ENCODE measurements at places on chromosomes 11 and 22.

GRCh38 chr11:67544616-67545242 is 21.5 kb upstream of the CABP2 start:
- DNase-seq = no peak

DNA sequence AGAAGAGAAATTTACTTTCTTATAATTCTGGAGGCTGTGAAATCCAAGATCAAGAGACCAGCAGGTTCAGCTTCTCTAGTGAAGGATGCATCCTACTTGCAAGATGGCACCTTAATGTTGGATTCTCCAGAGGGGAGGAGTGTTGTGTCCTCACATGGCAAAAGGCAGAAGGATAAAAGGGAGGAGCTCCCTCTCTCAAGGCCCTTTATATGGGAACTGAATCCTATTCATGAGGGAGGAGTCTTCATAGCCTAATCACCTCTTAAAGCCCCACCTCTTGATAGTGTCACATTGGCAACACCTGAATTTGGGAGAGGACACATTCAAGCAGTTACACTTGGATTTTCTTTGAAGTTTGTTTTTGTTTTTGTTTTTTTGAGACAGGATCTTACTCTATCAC is 79.5 kb downstream of the SLC36A4 start:
- DNase-seq = no peak

GRCh38 chr11:20388096-20389055 is 860 bp downstream of the PRMT3 start:
- DNase-seq = no peak

DNA sequence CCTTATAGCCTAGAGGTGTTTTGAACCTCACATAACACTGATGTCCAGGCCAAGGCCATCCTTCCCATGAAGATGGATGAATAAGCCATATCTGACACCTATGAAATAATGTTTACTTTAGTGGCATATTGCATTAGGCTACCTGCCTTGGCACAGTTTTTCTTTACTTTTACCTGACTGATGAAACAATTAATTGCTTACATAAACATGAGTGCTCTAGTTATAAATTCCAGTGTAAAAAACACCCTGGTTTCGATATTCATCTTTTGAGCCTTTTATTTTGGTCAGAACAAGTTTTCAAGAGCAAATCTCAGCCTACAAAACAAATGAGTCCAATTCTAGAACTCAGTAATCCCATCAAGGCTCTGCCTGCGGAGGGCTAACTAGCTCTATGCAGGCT is 7.0 kb upstream of the HBE1 start:
- DNase-seq = no peak

- DNase-seq = no peak
Measured at GRCh38 chr11:31699066-31699465, 112.1 kb downstream of the PAX6 start.

DNA sequence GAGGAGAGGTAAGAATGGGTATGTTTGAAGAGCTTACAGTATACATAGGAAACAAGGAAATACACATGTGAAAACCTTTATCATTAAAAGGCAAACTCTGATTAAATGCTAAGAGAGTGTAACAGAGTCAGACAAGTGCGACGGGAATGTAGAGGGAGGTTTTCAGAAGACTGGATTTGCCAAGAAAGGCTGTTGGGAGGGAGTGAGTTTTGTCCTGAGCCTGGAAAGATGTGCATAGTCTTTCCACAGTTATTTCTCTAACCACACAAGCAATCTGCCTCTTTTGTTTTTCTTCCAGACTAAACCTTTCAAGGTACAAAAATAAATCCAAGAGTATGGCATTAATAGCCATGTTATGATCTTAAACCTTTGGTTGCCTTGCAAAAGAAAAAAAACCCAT is 170.9 kb downstream of the KIRREL3 start:
- DNase-seq = no peak

GRCh38 chr11:83687787-83688186 is 401.6 kb upstream of the CCDC90B start:
- DNase-seq = no peak

DNA sequence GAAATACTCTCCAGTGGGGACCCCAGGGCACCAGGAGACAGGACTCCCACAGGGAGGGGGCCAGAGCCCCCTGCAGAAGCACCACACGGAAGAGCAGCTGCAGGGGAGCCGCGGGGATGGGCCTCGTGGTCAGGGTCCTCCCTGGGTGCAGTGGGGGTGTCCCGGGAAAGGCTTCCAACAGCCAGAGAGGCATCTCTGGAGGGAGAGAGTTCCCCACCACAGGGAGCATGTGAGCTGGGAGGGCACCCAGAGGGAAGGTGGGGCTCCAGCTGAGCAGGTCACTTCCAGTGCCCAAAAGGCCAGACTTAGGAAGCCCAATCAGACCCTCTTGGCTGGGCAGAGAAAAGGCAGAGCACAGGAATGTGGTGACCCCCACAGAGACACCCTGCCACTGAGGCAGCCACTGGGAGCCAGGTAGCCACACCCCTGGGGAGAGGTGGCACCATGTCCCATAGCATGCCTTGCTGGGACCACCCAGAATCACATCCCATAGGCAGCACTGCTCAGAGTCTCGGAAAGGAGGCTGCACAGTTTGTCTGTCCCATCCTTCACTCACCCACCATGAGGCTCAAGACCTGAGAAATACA is 49.9 kb upstream of the LMO1 start:
- DNase-seq = no peak

- DNase-seq = no peak
Measured at GRCh38 chr11:17743026-17743807, 8.6 kb downstream of the KCNC1 start.

DNA sequence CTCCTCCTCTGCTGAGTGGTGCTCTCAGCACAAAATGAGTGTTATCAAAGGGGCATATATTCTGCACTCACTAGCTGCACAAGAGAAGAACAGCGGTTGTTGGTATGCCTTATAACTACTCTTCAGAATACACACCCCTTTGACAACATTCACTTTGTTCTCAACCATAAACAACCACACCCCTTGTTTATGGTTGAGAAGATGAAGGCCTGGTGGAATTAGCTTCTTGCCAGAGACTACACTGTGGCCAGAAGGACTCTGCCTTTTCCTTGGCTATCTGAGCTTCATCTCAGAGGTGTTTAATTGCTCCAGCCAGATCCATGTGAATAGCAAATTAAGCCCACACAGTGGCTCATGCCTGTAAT is 45.0 kb upstream of the CLDN5 start:
- DNase-seq = no peak

DNA sequence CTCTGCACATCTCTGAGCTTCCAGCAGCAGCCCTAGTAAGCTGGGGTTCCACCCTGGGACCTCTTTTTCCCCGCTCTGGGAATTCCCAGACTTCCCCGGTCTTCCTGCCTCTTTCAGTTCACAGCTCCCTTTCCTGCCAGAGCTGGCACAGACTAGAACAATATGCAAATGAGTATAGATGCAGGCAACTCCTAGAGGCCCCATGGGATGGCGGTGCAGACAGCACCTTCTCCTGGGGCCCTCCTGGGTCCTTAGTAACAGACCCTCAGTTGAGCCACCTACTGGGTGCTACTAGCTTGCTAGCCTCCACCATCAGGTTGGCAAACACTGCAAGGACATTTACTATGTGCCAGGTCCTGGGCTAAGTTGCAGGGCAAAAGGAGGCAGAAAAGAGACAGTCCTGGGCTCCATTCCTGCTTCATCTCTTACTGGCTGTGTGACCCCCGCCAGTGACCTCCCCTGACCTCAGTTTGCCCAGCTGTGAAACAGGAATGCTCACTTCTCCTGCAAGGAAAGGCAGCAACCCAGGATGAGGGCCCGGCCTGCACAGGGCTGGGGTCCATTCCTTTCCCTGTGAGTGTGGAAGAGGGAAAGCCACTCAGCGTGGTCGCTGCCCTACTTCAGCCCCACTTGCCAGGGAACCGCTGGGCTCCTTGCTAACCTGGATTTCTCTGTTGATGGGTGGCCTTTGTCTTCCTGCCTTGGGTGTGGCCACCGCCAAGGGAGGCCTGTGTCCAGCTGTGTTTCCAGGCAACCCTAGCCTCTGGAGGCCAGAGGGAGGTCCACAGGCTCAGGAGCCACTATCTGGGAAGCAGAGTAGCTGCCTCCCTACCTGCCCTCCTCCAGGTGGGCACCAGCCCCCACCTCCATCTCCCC is 7.3 kb downstream of the RELT start:
- DNase-seq = no peak

- DNase-seq = no peak
Measured at GRCh38 chr22:28481725-28482124, 197.9 kb downstream of the TTC28 start.

DNA sequence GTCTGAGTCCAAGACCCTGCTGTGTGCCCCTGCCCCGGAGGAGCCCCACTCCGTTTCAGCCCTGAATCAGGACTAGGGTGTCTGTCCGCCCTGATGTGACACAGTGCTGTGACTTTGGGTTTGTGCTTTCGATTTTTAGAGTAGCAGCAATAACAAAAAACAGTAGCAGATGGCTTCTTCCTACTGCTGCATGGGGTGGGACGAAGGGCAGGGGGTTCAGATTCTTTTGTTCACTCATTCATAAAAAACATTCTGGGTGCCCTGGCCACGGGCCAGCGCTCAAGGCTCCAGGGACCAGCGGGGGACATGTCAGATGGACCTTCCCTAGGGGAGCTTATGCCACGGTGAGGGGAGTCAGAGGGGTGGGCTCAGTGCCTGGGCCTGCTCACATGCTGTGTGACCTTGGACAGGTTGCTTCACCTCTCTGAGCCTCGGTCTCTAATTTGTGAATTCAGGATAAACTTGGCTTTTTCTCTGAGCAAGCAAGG is 24.6 kb upstream of the PRR5 start:
- DNase-seq = no peak

DNA sequence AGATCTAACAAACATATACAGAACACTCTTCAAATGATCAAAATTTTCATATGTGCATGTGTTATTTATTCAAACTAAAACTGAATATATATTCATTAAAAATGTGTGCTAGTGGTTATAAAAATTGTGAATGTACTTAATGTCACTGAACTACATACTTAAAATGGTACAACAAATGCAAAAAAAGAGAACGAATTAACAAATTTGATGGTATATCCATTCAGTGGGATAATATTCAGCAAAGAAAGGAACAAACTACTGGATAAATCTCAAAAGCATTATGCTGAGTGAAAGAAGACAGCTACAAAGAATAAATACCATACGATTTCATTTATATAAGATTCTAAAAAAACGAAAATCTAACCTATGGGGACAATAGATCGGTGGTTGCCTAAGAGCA is 64.1 kb downstream of the NARS2 start:
- DNase-seq = no peak

DNA sequence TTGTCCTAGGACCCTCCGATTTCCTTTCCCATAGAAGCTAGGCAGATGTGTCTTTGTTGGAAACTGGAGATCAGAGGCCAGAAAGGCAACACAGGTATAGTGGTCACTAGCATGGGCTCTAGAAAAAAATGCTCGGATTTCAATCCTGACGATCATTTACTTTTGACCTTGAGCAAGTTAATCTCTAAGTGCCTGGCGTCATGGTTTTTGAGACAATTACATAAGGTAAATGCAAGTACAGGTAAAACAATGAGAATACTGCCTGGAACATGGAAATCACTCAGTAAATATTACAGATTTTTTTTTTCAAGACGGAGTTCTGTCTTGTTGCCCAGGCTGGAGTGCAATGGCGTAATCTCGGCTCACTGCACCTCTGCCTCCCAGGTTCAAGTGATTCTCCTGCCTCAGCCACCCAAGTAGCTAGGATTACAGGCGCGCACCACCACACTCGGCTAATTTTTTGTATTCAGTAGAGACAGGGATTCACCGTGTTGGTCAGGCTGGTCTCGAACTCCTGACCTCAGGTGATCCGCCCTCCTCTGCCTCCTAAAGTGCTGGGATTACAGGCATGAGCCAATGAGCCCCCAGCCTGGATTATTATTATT is 1.1 kb upstream of the DENND5A start:
- DNase-seq = no peak

GRCh38 chr11:132821014-132821413 is 711.3 kb downstream of the OPCML start:
- peak; percentile 13 for DNase-seq

DNA sequence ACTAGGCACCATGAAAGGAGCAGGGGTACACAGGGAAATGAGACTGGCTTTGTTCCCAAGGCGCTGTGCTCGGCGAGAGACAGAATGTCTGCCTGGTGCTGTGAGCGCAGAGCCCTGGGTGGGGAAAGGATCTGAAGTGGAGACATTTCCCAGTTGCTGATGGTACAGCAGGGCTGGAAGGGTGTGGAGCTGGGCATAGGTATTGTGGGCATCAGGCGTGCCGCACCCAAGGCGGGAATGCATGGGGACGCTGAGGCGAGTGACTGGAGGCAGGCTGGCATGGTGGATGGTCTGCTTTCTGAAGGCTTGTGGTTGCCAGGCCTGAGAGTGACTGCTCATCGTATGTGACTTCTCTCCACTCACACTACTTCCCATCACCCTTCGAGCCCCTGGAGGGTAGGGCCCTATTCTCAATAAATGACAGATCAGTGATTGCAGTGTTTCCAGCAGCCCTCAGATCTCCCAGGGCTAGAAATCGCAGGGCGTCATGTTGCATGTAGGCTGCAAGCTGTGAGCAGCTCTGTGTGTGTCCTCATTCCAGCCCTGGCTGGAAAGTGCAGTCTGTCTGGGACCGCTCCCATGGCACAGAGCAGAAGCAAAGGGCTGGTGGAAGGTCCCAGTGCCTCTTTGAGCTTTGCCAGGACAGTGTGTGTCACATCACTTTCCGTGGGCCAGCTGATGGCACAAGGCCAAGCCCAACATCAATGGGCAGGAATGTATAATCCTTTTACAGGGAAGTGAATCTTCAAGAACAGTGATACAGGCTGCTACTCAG is 67.7 kb downstream of the TBC1D22A start:
- peak; percentile 35 for DNase-seq

- no peak for DNase-seq
Measured at GRCh38 chr11:72591023-72591422, 83.2 kb downstream of the PDE2A start.

DNA sequence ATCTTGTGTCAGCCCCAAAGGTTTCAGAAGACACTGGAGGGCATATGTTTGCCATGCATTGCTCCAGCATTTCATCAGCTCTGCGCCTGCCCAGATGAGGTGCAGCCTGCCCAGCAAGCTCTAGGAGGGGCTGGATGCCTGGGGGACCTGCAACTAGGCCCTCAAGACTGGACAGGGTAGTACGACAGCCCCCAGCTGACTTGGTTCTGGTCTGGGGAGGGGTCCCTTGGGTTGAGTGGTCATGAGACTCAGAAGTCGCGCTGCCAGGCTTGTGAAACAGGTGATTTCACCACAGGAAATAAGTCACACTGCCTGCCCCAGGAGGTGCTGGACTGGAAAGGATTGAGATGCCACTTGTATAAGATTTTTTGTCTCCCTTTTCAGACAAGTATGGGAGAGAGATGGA is 23.4 kb downstream of the TPBGL start:
- DNase-seq = no peak

DNA sequence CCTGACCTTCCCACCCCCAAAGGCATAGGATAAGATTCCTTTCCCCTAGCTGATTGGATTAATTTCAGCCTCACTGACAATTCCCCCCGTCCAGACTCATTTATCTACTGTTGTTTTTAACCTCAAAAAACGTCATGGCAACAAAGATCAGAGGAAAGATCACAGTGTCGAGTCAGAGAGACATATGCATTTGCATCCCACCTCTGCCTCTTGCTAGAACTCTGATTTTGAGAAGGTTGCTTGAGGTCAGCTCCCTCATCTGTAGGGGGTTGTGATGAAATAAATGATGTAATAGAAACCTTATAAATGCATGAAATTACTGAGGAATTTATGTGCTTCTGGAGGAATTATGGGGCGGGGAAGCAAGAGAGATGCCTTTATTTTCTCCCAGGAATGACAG is 53.3 kb upstream of the SYN3 start:
- DNase-seq = no peak

GRCh38 chr11:91308069-91308468 is 916.5 kb upstream of the FAT3 start:
- DNase-seq = no peak

- DNase-seq = no peak
Measured at GRCh38 chr11:88411265-88411664, 73.7 kb upstream of the CTSC start.

Measured in HS-5 (cell line).